Activated naive CD8-positive, alpha-beta T cell treated with anti-CD3 and anti-CD28 coated beads, Interleukin-2, amount 50 U/mL, for 16 hours (primary cell): ENCODE measurements at places on chromosomes 11 and 22.

DNA sequence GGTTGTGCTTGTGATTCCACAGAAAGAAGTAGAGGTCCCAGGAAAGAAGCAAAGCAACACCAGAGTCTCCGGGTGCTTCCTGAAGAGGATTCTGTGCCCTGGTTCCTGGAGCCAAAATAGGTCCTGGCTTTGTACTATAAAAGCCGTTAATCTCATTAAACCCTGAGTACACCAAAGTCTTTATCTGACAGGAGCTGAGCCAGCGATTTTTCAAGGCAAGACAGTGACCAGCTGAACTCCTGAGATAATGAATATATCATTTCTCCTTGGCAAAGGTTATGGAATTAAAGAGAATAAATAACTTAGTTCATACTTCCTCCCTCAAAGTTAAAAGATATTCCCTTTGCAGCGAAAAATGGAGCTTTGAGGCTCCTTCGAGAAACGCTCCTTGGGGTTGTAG is 5.2 kb downstream of the TMEM138 start:
- DNase-seq = no peak

- DNase-seq = no peak
These were observed 80.1 kb downstream of the USP35 start for GRCh38 chr11:78268591-78269410.

GRCh38 chr22:26553056-26553752 is 36.7 kb downstream of the TPST2 start:
- DNase-seq = no peak

- no peak for DNase-seq
These were observed 612 bp downstream of the GTSE1 start for GRCh38 chr22:46297151-46297812.

GRCh38 chr22:24102366-24103200 is 78.7 kb upstream of the SUSD2 start:
- DNase-seq = no peak

- DNase-seq = peak; percentile 49
These were observed 13.7 kb upstream of the SEC14L3 start for GRCh38 chr22:30485362-30485988.

- DNase-seq = no peak
These were observed 19.4 kb upstream of the MALAT1 start for GRCh38 chr11:65479184-65480145.

DNA sequence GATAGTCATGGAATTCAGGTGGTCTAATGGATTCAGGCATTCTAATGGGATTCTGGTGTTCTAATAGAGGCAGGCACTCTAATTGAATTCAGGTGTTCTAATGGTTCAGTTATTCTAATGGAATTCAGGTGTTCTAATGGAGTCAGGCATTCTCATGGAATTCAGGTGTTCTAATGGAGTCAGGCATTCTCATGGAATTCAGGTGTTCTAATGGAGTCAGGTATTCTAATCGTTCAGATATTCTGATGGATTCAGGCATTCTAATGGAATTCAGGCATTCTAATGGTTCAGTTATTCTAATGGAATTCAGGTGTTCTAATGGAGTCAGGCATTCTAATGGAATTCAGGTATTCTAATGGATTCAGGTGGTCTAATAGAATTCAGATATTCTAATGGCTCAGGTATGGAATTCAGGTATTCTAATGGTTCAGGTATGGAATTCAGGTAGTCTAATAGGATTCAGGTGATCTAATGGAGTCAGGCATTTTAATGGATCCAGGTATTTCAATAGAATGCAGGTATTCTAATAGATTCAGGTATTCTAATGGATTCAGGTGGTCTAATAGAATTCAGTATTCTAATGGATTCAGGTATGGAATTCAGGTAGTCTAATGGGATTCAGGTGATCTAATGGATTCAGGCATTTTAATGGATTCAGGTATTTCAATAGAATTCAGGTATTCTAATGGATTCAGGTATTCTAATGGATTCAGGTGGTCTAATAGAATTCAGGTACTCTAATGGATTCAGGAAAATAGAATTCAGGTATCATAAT is 22.0 kb upstream of the PHF21B start:
- no peak for DNase-seq
